Karpas-422 (cell line): ENCODE measurements at places on chromosomes 6 and 20. TPM values are rescaled to one million over a fixed set of nuclear protein-coding genes. Genes with fewer than 3 reads are reported as not detected.

Gene GPX5
- total RNA-seq: not detected in 2 replicates

Gene PTCRA
- total RNA-seq: not detected in 2 replicates

GRCh38 chr6:148611213-148611612, 135.6 kb upstream of the UST start:
- no peak overlapping the region for H3K27ac ChIP-seq
- no peaks in the 10 kb centered on the region for H3K4me1 ChIP-seq
- no peaks in the 10 kb centered on the region for H3K27me3 ChIP-seq

DNA sequence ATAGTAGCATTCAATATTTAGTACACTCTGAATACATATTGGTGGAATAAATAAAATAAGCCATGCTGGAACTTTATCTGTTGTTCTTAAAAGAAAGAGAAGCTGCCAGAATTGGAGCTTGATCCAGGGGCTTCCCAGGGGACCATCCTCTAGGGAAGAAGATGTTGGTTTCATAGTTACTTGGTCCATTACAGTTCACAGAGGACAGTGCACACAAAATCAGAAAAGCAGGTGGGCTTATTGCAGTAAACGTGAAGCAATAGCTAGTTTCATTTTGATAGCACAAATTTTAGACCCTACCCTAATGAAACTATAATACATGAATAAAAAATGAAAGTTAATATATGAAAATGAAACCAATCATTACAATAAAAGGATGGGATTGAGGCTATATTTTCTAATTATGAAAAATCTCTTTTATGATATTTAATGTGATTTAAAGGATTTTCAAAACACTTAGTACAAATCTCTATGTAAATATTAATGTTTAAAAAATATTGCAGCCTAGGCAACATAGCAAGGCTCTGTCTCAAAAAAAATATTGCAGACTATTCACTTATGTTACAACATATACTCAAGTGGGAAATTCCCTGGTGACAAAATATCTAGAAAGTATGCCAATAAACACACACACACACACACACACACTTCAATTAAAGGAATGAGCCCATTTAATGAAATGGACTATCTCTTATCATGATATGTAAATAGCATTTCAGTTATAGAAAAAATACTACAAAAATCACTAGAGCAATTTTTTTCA, 227.0 kb upstream of the MARCKS start:
- no peak overlapping the region for H3K4me3 ChIP-seq
- H3K36me3 ChIP-seq: no peaks in the 10 kb centered on the region

Gene SRMS
- not detected in 2 replicates for total RNA-seq

Gene ENPP5
- total RNA-seq: 0.22 TPM in 1 of 2 replicates, not detected in the other
